ENCODE measurements at places on chromosomes 2 and 18.
A peak's percentile ranks its signal among the peaks of the same experiment; 100 is the strongest.

GRCh38 chr18:6677086-6677485 lies 52.4 kb upstream of the ARHGAP28 start:
- DNase-seq, result no peak

DNA sequence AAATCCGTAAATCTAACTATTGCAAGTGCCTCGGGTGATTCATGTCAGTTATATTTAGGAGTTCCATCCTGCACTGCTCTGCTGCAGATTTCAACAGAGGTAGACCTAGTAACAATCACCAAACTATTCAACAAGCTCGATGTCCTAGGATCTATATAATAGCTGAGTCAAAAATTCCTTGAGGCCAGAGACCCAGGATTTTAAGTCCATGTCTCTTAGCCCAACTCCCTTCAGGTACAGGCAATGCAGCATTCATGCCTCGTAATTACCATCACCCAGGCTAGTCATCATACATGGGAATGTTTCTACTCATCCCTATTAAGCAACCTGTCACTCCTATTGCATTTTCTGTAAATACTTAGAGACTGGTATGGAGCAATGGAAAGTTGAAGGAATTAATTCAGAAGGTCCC lies 729 bp downstream of the TM4SF20 start:
- DNase-seq, result no peak

GRCh38 chr2:177391822-177392372 lies 676 bp upstream of the AGPS start:
- DNase-seq, result no peak

GRCh38 chr2:190592831-190593230 lies 56.1 kb upstream of the NAB1 start:
- no peak for DNase-seq

DNA sequence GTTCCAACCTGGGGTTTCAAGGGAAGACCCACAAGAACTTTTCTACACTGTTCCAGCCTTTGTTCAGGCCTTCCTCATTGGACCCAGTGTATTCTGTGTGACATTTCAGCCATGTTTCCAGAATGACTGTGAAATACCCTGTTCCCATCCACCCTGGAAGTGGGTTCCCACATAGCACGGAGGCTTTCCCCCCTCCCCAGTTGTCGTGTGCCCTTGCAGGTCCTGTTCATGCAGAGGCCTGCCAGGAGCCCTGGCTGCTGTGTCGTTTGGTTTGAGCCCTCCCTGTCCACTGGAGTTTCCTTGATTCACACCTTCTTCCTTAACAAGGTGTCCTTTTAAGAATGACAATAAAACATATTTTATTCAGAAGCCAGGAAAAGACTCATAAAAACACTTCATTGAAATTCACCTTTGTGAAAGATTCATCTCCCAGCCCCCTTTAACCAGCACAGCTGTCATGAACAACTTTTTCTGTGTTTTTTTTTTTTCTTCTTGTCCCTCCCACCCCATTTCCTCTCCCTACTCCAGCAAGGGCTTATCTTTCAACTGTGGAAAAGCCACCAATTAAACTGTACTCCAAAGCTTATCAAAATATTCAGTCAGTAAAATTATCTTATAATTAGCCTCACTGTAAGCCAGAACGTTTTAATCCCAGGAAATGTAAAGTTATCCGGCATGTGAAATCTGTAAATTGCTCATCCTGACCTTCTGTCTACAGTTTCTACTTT lies 106.4 kb downstream of the ACOXL start:
- no peak for DNase-seq

DNA sequence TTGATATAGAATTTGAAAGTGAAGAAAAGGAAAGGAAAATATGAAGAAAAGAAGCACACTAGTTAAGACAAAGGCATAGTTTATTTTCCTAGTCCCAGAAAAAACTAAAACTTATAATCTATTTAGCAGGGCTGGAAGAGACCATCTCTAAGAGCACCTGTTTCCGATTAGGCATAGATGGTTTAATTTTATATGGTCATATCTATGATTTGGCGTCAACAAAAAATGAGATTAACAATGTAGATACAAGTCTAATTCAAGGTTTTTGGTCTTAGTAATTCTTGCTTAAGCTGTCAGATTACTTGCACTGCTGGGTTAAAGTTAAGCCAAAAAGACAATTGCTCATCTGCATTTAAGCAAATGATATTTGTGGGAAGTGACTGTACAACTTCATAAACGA lies 502.5 kb upstream of the FSHR start:
- DNase-seq, result no peak

DNA sequence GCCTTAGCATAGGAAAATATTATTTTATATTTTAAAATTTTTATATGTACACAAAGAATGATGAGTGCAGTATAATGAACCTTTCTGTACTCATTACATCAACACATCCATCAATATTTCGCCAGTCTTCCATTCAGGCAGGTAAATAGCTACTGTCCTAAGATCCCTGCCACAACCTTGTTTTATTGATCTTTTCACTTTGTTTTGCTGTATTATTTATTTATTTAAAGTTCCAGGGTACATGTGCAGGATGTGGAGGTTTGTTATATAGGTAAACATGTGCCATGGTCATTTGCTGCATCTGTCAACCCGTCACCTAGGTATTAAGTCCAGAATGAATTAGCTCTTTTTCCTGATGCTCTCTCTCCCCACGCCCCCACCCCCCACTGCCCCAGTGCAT lies 64.6 kb downstream of the INHBB start:
- no peak for DNase-seq

GRCh38 chr2:120132190-120132589 lies 91.0 kb downstream of the TMEM185B start:
- DNase-seq, result no peak

- no peak for DNase-seq
Measured at GRCh38 chr18:12625241-12625640, 32.7 kb downstream of the SPIRE1 start.

DNA sequence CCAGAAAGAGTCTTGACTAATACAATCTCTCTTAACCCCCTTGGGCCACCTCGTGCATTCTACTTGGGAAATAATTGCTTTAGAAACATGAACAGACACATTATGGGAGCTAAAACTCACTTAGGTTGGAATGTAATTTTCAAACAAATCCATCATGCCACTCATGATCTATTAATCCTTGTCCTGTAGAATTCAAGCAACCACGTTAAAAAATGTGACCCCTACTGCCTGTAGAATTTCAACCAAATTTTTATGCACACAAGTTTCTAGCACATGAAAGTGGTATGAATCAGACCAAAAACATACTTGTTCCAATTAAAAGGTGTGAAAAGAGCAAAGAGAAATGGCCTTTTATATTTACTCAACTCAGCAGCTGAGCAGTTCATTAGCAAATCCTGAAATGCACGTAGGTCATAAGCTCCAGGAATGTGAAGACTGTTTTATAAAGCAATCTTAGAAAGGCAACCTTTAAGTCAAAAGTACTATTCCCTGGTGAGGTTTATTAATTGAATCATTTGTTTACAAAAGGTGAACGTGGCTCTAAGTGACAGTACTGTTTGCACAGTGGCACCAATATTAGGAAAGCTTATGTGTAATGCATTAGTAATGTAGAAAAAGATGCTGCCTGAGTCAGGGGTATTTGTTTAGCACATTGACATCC lies 459.4 kb upstream of the UBE2E3 start:
- DNase-seq, result no peak

DNA sequence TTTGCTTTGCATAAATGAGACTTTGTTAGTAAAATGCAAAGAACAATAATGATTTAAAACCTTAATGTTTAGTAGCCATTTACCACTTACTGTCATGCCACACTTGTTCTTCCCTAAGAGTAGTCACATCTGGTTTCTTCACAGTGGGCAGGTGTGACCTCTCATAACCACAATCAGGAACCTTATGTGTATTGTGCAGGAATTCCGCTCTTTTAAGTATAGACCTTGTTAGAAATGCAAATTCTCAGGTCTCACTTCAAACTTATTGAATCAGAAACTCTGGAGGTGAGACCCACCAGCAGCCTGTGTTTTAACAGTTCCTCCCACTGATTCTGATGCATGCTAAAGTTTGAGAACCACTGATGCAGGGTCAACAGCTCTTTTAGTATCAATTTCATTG lies 518.8 kb upstream of the MEX3C start:
- no peak for DNase-seq

DNA sequence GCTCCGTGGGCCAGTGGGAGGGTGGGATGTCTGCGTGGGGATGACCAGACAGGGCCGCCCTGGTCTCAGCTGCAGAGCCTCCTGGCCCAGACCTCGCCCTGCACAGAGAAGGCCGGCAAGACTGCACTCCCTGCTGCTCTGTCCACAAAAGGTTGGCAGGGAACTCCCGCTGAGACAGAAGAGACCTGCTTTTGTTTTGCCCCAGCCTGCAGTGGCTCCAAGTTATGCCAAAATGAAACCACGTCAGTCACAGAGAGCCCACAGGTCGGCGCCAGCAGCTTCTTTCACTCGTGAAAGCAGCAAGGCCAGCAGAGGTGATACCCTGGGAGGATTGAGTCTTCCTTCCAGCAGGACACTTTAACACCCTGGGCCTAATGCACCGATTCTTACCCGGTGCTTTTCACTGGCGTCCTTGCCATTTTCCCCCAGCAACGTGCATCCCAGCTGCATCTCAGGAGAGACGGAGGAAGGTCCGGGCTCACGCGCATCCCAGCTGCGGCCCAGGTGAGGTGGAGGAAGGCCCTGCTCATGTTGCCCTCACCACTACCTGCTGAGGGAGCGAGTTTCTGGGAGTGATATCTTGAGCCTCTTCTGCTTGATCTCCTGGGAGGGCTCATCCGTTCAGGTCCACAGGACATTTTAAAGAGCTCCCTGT lies 22.1 kb upstream of the CTDP1 start:
- DNase-seq, result peak; percentile 54

DNA sequence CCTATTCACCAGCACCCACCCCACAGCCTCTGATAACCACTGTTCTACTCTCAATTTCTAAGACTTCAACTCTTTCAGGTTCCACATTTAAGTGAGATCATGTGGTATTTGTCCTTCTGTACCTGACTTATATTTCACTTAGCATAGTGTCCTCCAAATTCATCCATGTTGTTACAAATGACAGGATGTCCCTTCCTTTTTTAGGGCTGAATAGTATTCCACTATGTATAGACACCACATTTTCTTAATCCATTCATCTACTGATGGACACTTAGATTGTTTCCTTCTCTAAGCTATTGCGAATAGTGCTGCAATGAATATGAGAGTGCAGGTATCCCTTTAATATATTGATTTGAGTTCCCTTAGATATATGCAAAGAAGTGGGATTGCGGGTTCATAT lies 100.1 kb downstream of the EVA1A start:
- DNase-seq, result no peak

DNA sequence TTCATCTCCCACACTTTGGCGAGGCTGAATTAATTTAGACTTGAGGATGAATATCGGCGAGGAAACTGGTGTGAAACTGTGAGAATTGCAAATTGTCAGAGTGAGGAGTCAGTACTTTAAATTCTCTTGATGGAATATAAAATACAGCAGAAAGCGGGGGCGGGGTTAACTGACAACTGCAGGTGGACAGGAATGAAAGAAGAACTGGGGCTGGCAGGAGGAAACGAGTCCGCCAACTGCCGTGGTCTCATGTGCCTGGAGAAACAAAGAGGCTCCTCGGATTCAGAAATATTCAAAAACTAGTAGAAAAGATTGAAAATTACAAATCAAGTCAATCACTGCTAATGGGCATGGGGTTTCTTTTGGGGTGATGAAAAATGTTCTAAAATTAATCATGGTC lies 44.3 kb downstream of the MOGAT1 start:
- DNase-seq, result no peak

DNA sequence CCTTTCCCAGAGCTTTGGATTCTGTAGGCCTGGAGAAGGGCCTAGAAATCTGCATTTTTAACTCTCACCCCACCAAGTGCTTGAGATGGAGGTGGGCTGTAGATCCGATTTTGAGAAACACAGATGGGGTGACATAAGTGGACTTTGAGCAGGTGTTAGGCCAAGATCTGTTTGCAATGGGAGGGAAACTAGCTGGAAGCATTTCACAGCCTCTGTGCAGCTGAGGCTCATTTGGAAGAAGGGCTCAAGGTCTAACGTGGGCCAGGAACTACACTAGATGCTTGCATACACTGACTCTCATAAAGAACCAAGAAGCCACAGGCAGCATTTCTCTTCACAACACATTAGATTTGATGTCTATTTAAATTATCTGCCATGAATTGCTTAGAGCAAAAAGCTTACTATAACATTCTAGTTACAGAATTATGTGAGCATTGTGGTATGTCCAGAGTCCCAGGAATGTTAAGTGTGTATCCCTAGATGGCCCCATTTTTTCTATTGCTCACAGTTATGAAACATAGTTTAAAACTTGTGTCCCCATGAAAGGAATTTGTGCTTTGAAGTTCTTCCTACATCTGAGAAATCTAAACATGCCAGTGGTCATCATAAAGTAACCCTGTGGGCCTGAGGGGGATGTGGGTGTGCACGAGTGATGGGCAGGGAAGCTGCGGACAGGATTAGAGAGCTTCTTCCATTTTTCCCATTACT lies 77.2 kb downstream of the CD28 start:
- no peak for DNase-seq

Measured in ELF-1 (cell line).